ENCODE measurements at places on chromosomes 2 and 18.
A peak's percentile ranks its signal among the peaks of the same experiment; 100 is the strongest.

- peak; percentile 6 for DNase-seq
Measured at GRCh38 chr2:211599146-211599545, 939.5 kb downstream of the ERBB4 start.

DNA sequence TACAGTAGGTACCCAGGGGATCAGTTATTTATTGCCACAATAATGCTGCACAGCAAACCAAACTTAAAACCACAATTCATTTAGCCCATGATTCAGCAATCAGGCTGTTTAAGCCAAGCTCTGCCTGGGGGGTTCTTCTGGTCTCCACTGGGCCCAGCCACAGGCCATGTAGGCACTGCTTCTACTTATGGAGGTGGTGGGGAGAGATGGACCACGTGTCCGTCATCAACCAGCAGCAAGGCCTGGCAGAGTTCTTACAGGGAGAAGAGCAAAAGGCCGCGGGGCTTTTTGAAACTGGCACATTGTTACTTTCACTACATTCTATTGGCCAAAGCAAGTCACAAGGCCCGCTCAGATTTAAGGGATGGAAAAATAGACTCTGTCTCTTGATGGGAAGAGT is 76.3 kb upstream of the DAPL1 start:
- no peak for DNase-seq

GRCh38 chr2:75276093-75277029 is 77.0 kb upstream of the TACR1 start:
- DNase-seq: no peak

- no peak for DNase-seq
Measured at GRCh38 chr2:40955042-40955441, 503.2 kb upstream of the SLC8A1 start.

DNA sequence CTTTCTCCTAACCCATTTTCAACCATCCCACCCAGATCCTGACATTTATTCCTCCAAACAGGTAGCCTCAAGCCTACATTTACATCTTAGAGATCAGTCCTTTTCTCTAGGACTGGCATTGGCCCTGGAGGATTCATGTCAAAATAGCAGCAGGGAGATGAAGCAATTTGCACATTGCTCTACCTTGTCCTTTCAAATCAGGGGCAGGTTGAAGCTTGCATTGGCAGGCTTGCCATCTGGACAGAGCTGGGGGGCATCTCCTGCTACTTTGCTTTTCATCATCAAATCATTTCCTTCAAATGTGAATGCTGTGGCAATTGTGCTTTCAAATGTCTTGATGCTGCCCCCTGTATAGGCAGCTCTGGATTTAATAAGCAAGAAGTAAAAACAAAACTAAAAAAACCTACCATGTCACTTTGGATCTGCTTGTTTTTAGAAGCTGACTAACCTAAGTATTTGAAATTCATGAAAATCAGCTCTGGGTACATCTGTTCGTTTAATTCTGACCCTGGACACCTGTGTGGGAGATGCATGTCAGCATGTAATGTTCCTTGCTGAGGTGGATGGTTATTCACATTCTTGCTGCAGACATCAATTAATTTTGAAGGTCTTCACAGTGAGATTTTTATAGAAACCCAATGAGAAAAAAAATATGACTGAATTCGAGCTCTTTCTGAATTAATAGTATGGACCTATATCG is 47.9 kb downstream of the KIF5C start:
- no peak for DNase-seq

DNA sequence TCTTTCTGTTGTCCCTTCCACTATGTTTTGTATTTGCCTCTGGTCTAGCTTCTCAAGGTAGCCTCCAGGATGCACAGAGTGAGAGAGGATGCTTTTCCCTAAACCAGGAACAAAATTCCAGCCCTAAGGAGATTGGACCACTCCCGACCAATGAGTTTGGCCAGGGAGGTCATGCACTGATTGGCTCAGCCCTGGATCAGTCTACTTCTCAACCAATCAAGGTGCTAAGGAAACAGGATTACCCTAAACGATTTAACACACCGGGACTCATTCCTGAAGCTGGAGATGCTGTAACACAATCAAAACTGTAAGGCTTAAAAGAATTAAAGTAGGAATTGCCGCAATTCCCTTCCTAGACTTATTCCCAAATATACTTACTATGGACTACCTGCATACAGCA is 34.2 kb upstream of the NR4A2 start:
- no peak for DNase-seq

- no peak for DNase-seq
Measured at GRCh38 chr2:43109261-43109743, 117.1 kb downstream of the ZFP36L2 start.

DNA sequence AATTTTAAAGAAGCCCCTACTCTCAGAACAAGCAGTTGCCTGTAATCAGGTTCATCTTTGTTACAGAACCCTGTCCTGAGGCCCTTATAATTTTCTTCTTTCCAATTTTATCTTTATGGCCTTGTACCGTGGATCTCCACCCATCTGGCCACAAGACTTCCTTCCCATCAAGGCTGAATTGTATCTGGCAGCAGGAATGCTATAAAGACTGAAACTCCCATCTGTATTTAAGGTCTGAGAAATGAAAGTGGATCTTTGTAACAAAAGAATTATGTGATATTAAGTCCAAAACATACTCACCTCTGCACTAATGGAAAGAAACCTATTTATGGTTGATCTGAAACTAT is 91.8 kb downstream of the METTL8 start:
- DNase-seq: no peak

DNA sequence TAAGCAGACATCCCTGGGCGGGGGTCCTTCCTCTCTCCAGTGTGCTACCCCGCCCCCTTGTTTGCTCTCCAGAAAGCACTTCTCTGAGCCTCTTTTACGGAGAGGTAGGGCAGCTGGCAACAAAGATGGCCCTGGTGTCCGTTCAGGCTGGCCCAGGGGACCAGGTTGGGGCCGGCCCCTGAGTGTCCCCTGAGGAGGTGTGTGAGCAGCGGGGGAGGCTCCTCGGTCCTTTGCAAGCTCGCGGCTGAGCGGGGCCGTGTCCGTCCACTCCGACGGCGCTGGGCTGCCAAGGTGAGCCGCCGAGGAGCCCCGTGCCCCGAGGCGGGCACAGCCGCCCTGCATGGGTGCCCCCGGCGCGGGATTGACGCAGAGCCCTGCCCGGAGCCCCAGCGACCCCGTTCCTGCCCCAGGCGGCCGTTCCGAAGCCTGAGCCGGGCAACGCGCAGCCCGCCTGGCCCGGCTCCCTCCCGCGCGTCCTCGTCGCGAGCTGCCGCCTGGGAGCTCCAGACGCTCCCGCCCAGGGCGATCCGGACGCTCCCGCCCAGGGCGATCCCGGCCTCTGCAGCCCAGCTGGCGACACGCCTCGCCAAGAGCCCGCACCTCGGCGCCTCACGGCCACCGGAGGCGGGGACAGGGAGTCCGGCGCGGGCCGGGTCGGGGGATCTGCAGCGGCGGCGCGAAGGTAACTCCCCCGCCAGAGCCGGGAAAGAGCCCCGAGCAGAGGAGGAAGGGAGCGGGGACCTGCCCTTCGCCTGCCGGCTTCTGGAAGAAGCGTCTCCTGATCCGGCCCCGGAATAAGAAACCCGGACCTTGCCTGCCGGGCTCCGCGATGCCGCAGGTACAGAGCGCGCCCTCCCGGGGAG is at the start of gene PROKR1:
Gene PROKR1 (plus strand): TSS at position 569 of the 863 bp plus-strand sequence. CDS start 2,243 bp downstream, outside the sequence.
- peak; percentile 84 for DNase-seq

- no peak for DNase-seq
Measured at GRCh38 chr2:154392256-154392655, 306.2 kb upstream of the KCNJ3 start.

- DNase-seq: no peak
Measured at GRCh38 chr2:52613064-52613463, 1154.5 kb upstream of the CHAC2 start.
